Activated CD4-positive, alpha-beta T cell treated with anti-CD3 and anti-CD28 coated beads for 24 hours (primary cell): ENCODE measurements at places on chromosomes 11 and 22.

GRCh38 chr11:112971195-112971594, 10.0 kb downstream of the NCAM1 start:
- no peak for DNase-seq

- no peak for DNase-seq
These were observed 11.2 kb upstream of the NAV2 start for GRCh38 chr11:19701421-19701820.

DNA sequence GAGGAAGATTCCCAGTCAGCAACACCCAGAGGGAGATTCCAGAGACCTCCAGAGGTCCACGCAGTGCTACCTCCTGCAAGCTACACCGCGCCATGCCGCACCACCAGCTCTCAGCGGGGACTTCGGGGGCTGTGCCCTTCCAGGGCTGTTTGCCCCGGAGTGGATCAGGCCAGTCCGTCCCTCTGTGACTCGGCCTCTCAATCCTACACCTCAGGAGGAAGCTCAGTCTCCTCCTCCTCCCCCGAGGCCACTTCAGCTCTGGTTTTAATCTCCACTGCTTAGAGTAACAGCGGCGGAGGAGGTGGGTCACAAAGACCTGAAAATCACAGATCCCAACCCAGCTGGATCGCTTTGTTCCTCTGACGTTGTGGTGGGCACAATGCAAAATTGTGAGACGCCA, 68.6 kb downstream of the PHF21B start:
- DNase-seq, result no peak

- no peak for DNase-seq
These were observed 38.5 kb downstream of the ST3GAL4 start for GRCh38 chr11:126394036-126394435.

- DNase-seq, result no peak
These were observed 93.2 kb upstream of the FAT3 start for GRCh38 chr11:92131289-92131865.

- DNase-seq, result no peak
These were observed 311.4 kb downstream of the NELL1 start for GRCh38 chr11:20980736-20981135.

GRCh38 chr11:3867209-3868091, 12.0 kb downstream of the STIM1 start:
- DNase-seq, result no peak

- no peak for DNase-seq
These were observed 175.7 kb upstream of the PITPNB start for GRCh38 chr22:28094771-28095170.

DNA sequence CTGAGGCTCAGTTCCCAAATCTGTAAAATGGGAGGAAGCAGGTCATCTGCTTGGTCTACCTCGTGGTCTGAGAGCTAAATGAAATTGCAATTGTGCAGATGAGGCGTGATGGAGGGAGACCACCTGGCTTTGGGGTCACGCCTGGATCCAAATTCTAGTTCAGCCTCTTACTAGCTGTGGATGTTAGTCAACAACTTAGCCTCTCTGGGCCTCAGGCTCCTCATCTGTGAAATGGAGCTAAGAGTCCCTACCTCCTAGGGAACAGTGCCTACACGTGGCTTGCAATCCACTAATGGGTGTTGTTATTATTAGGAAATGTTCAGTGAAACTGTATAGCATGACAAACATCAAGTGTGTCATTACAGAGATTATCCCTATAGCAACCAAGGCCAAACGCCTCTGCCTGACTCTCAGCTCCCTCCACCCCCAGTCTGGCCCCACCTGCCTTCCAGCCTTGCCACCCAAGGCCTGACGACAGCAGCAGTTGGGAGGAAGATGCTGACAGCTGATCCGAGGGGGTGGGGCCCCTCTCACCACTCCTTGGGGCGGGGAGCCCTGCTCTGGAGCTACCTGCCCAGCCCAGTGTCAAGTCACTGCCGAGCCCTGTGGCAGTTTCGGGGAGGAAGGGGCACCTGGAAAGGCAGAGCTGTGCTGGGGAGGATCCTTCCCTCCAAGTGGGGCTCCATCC, 1.7 kb upstream of the RHOD start:
- no peak for DNase-seq

DNA sequence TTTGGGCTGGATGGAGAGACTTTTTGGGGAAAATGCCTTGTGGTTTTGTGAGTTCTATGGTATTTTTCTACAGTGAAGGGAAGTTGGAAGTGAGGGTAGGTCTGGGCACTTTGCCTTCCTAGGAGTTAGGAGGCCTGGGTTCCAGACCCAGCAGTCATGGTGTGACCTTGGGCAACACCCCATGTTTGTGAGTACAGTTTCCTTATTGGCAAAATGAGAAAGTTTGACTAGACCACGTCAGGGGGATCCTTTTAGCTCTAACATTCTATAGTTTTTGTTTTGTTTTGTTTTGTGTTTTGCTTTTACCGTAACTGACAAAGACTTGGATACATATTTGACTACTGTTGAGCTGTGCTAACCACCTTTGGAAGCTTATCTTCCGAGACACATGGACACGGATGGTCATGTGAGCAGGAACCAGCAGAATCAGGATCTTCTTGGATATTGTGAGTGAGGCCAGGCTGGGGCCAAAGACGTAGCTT, 109.0 kb downstream of the PKNOX2 start:
- DNase-seq, result no peak

DNA sequence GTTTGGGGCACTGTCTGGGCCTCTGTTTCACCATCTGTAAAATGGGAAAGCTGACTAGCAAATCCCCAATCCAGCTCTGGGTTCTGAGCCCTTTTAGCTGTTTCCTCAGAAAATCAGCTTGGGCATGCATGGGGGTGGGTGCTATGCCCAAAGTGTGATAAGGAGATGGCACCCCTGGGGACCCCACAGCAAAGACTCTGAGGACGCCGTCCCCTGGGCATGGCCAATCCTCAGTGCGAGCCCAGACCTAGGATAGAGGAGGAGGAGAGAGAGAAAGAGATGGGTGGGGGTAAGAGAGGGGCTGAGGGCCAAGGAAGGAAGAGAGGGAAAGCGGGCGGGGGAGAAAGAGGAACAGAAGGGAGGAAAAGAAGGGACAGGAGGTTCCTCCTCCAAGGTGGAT, 31.8 kb downstream of the TPBGL start:
- DNase-seq, result no peak

- DNase-seq, result no peak
These were observed 5.5 kb upstream of the CXCR5 start for GRCh38 chr11:118878163-118878563.

DNA sequence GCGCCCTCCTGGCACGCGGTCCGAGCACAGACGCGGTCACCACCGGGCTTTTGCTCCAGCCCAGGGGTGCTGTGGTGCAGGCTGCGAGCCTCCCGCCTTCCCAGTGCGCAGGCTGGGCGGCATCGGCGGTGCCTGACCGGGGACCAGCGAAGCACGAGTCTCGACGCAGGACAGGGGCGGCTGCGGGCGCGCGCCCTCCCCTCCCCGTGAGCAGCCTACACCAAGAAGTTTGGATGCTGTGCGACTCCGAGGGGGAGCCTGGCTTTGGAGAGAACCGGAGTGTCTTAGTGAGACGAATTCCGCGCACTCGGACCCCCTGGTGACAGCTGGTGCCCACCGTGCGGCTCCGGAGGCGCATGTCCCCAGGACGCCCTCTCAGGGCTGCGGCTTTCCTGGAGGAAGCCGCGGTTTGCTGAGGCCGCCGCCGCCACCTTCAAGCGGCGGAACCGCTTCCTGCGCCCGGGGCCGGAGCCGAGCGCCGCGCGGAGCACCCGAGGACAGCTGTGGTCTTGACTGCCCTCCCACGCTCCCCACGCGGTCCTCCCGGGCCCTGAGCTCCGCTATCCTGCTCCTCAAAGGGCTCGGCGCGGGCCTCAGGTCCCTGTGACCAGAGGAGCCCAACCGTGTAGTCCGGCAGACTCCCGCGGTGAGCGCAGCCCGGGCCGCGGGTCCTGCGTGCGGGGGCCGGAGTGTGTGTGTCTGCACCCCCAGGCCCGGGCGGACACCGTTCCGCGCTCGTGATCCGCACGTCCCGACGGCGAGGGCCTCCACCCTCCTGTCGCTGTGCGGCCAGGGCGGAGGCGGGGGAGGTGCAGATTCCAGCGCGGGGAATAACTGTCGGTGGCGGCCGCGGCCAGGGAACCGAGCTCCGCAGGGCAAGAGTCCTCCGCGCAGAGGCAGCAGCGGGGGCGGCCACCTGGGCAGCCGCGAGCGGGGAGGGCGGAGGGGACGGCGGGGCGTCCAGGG, 1.7 kb downstream of the FGF3 start:
- no peak for DNase-seq

- no peak for DNase-seq
These were observed 114.0 kb downstream of the SIK3 start for GRCh38 chr11:116984186-116984585.

- no peak for DNase-seq
These were observed 13.6 kb upstream of the MPPED1 start for GRCh38 chr22:43398246-43398645.

GRCh38 chr11:67117672-67118180, 1.3 kb upstream of the KDM2A start:
- peak; percentile 21 for DNase-seq

GRCh38 chr22:24994070-24994763, 41.7 kb downstream of the KIAA1671 start:
- DNase-seq, result peak; percentile 12

GRCh38 chr11:71251151-71251721, 1.1 kb downstream of the SHANK2 start:
- DNase-seq, result no peak

DNA sequence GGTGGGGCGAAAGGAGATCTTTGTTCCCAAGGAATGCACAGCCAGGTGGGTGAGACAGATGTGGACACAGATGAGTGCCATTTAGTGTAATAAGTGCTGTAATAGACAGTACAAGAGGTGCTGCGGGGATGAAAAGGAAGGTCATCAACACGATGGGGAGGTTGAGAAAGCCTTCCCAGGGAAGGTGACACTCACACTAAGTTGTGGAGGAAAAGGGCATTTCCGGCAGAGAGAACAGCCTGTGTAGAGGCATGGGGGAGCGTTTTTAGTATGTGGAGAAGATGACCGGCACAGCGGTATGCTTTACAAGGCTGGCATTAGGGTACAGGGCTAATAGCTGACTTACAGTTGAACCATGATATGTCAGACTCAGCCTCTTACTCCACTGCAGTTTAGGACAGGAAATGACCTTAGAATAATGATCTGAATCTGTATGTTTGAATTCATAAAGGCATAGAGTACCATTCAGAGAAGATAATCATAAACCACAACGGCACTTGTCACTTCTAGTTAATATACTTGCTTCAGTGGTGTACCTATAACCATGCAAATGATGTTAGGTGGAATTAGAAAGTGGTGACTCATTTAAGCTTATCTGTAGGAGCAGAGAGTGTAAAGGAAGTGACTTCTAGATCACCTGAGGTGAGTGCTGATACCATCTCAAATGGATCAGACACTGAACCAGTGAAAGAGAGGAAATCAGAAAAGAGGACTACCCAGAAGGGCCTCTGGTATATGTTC, 60.6 kb downstream of the FAM83F start:
- no peak for DNase-seq

- no peak for DNase-seq
These were observed 42.0 kb downstream of the SGSM3 start for GRCh38 chr22:40412441-40412840.

GRCh38 chr11:34075178-34075820, 23.8 kb downstream of the CAPRIN1 start:
- DNase-seq, result no peak

DNA sequence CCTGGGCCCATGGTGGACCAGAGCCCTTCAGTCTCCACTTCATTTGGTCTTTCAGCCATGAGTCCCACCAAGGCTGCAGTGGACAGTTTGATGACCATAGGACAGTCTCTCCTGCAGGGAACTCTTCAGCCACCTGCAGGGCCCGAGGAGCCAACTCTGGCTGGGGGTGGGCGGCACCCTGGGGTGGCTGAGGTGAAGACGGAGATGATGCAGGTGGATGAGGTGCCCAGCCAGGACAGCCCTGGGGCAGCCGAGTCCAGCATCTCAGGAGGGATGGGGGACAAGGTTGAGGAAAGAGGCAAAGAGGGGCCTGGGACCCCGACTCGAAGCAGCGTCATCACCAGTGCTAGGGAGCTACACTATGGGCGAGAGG, 4.3 kb downstream of the ZBTB16 start:
- DNase-seq, result no peak

DNA sequence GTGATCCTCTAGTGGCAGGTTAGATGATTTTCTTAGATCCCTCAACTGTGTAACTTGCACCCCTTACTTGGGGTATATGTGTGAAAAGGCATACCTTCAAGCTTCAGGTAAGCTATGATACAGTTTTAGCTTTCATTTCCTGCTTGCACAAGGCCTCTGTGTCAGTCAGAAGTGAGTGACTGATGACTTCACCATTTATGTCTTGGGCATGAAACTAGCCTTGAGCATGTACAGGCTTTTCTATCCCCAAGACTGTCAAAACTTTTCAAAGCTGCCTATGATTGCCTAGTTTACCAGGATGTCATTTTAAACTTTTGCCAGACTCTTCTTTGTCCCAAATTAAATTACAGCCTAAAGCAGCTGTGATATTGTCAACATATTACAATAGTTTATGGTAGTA, 286.1 kb upstream of the CNTN5 start:
- no peak for DNase-seq

DNA sequence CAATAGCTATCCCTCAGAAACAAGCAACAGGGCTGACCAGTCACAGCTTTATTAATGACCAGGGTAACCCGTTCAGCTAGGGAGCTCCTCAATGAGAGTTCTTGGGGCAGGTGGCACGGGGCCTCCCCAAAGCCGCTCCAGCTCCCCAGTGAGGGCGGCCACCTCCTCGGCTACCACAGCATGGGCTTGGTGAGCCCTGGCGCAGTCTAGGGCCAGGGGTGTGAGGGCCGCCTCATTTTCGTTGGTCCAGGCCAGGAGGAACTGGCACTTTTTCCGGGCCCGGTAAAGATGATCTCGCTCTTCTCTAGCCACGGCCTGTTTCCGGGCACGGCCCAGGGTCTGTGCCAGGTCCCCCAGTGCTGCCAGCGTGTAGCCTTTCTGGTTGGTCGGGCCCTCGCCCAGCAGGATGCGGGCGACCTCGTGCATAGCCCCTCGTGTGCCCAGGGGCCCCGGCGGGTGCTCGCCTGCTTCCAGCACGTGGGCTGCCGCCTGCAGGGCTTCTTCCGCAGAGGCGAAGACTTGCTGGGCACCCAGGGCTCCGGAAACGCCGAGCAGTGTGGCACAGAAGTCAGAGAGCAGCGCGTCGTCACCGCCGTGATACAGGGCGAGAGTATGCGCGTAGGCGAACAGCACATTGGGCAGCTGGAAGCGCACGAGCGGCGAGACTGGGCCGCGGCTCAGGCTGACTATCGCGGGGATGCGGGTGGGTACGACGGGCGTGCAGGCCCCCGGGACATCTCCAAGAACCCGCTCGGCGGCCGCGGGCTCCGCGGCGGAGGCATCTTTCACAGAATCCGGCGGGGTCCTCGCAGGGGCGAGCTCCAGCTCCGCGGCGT, 913 bp downstream of the ZNHIT2 start:
- DNase-seq, result peak; percentile 35

DNA sequence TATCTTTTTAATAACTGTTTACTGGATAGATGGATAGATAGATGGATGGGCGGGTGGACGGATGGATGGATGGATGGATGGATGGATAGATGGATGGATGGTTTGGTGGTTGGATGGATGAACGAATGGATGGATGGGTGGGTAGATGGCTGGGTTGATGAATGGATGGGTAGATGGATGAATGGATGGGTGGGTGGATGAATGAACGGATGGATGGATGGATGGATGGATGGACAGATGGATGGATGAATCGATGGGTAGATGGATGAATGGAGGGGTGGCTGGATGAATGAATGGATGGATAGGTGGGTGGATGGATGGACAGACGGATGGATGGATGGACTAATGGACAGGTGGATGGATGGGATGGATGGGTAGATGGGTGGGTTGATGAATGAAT, 13.8 kb upstream of the SLC22A12 start:
- no peak for DNase-seq
